Panc1 (cell line): ENCODE measurements at places on chromosomes 11 and 22. TPM values are rescaled to one million over a fixed set of nuclear protein-coding genes. Genes with fewer than 3 reads are reported as not detected.

PRR33 gene
- total RNA-seq, result not detected

FGF3 gene
- not detected for total RNA-seq

INPP5J gene
- total RNA-seq, result 1.7 TPM

MMP11 gene
- total RNA-seq, result 3.0 TPM

HOATZ gene
- not detected for total RNA-seq

OR10A2 gene
- not detected for total RNA-seq

CALCA gene
- total RNA-seq, result not detected

SLC25A45 gene
- 9.8 TPM for total RNA-seq

ZNF214 gene
- total RNA-seq, result 3.0 TPM

OR8A1 gene
- total RNA-seq, result not detected

ABCG4 gene
- total RNA-seq, result 0.39 TPM

RHOD gene
- 33.5 TPM for total RNA-seq

OR2D2 gene
- 0.49 TPM for total RNA-seq

CLMP gene
- 1.5 TPM for total RNA-seq

OR52I1 gene
- total RNA-seq, result not detected

L3MBTL2 gene
- 26.6 TPM for total RNA-seq

LRRC74B gene
- total RNA-seq, result not detected

PRMT3 gene
- 31.2 TPM for total RNA-seq

BLID gene
- 0.41 TPM for total RNA-seq

LINC01488 gene
- total RNA-seq, result not detected

GNG3 gene
- not detected for total RNA-seq
